Hypothalamus (tissue), 51 donors: ENCODE measurements at places on chromosomes 16 and 17.
A peak's percentile ranks its signal among the peaks of the same experiment; 100 is the strongest.

- DNase-seq = no peak
These were observed 673.6 kb upstream of the CDH8 start for GRCh38 chr16:62709794-62710193.

DNA sequence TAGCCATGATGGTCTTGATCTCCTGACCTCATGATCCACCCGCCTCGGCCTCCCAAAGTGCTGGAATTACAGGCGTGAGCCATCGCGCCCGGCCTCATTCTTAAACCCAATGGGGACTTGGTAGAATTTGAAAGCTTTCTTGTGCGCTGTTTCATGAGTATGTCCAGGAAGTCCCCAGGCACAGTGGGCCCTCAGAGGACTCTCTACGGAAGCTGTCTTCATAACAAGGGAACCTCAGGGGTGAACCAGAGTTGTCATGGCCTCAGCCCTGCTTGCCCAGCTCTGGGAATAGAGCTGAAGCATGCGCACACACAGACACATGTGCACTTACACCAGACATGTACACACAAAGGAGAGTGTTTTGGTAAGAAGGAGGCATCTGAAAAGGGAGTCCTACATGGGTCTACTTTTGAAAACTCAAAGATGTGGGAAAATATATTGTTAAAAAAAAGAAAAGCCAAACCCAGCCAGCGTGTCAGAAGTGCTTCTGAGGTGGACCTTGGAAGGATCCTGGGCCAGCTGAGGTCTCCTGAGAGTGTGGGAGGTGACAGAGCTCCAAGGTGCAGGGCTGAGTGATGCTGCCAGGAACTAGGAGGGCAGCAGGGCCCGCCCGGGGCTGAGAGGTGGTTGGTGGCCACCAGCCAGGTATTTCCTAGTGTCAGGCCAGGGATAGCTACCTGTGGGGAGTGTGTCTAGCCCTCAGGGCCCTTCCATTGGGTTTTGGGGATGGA lies 54.6 kb downstream of the EPN2 start:
- DNase-seq = no peak

DNA sequence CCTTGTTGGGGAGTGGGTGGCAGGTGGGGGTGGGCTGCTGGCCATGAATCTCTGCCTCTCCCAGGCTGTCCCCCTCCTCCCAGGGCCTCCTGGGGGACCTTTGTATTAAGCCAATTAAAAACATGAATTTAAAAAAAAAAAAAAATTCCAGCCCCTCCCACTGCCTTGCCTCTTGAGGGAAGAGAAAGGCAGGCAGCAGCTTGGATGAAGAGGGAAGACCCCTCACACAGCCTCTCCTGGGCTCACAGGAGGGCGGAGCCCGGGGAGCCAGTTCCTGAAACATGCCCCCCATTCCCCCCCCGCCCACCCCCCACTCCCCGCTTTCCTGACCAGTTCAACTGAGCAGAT lies 1.8 kb upstream of the TCAP start:
- no peak for DNase-seq

GRCh38 chr17:29618272-29619065 lies 4.2 kb downstream of the CORO6 start:
- no peak for DNase-seq

DNA sequence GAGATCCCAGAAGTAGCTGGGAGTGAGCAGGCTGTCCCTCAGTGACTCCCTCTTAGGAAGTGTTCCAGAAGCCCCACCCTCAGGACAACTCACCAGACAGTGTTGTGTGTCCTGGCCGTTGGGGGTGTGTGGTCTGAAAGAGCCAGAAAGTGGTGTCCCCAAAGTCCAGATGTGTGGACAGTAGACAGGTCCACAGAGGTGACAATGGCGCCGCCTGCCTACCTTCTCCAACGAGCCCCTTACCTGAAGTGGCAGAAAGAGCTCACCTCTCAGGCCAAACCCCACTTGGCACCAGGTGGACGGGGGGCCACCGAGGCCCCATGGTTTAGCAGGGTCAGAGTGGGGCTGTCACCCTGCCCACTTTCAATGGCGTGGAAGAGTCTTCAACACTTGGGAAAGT lies 19.9 kb downstream of the C17orf100 start:
- DNase-seq = no peak

- no peak for DNase-seq
These were observed 27.5 kb upstream of the HLF start for GRCh38 chr17:55237268-55237667.

DNA sequence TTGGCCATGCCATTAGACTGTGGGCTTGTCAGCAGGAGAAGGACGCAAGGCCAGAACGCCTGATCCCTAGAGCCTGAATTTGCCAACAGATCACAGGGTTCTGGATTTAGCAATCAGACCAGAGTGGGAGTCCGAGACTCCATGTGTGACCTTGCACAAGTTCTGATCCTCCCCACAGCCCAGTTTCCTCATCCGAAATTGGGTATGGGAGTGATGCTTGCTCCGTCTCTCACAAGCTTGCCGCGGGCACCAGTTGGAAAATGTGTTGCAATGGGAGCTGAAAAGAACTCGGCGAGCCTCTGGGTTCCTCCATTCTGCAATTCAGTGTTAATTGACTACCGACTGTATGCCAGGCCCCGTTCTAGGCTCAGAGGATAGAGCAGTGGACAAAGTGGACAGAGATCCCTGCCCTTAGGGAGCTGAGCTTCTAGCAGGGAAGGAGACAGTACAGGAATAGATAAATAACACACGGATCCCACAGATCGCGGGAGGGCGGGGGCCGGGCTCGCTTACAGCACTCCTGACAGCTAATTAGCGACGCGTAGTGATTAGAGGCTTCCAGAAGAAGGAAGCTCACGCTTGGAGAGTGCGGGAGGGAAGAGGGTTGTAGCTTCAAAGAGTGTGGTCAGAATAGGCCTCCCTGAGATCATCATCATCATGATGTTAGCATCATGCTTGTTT lies 150.4 kb upstream of the CIBAR2 start:
- no peak for DNase-seq

GRCh38 chr16:77660311-77660710 lies 62.0 kb upstream of the NUDT7 start:
- DNase-seq = no peak

- DNase-seq = peak; percentile 20
These were observed 562 bp downstream of the USP31 start for GRCh38 chr16:23148513-23149266.

DNA sequence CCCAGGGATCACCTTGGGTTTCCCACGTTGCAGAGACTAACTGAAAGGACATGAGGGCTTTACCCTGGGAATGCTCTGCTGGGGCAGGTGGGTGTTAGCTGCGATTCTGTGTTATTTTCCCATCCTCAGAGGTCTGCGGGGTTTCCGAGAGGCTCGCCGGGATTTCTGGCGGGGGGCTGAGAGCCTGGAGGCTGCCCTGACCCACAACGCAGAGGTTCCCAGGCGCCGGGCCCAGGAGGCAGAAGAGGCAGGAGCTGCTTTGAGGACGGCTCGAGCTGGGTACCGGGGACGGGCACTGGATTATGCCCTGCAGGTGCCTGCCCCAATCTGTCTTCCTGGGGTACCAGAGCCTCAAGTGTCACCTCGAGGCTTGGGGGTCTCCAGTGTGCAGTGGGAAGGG lies 6.9 kb downstream of the ACAP1 start:
- DNase-seq = no peak

DNA sequence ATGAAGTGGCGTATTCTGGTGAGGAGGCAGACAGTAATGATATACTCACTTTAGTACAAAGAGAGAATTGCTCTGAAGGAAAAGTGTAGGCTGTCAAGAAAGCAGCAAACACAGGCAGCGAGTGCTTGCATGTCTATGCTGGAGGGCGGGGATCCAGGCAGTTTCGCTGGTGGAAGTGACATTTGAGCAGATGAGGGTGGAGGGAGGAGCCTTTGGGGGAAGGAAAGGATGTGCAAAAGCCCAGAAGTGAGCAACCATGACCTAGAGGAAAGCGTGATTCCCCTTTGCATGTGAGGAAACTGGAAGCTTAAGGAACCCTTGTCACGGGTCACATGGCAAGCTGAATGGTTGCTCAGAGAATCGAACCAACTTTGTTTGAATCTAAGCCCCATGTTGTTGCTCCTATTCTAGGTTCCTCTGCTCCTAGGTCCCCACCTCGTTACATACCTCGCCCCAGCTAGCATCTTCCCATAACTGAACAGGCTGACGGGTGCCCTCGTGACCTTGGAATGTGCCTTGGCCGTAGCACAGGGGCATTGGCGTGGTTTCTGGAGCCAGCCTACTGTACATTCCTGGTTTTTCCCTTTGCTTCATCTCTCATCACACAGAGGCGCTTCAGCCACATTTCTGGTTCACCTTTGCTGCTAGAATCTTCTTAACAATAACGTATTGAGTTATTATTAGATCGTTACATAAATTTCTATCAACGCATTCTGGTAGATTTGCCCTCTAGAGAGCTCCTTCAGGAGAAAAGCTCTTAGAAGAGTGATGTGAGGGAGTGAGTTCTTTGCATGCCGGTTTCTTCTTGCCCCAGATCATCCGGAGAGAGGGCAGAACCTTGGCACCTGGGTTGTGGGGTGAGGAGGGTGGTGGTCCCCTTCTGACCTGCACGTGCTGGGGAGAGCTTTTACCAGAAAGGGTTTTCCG lies 191.8 kb downstream of the SNX29 start:
- DNase-seq = no peak

GRCh38 chr17:16477255-16477654 lies 14.7 kb downstream of the LRRC75A start:
- no peak for DNase-seq

DNA sequence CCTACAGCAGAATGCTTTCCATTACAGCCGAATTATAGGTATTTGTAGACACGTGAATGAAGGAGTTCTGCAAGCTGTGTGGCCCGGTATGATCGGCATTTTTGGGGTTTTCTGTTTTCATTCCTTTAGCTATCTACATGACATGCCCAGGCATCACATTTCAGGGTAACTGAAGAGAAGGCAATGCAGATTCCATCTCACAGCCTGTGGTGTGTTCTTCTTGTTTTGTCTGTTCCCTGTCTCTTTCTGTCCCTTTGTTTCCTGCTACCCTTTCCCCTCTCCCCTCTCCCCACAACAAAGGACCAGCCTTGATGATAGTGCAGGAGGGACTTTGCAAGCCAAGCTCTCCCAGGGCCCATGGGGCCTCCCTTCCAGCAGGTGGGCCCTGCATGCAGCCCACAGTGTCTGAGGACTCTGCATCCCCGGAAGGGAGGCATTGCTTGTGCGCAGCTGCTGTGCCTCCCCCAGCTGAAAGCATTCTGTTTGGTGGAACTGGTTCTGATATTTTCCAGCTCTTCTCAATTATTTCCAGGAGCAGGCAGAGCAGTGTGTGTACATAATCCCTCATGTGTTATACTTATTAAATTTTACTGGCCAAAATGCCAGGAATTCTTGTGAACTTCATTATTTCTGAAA lies 207.4 kb downstream of the RPTOR start:
- no peak for DNase-seq

- no peak for DNase-seq
These were observed 28.4 kb upstream of the EMP2 start for GRCh38 chr16:10608687-10609401.

DNA sequence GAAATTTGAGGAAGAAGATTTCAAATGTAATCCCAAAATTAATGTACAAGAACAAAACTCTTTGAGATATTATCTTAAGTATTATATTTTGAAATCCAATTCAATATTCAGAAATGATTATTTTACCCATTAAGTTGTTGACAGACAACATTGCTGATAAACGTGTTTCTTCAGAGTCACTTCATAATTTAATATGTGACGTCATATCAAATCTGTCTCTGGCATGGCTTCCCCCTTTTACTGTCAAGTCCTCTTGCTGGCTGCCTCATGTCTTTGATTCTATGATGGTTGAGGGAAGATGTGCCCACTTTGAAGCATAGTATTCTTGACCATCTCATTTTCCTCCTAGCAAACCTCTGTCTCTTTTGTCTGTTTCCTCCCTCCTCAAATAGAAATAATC lies 1257.1 kb upstream of the GOT2 start:
- no peak for DNase-seq

- no peak for DNase-seq
These were observed 6.0 kb downstream of the CDK5R1 start for GRCh38 chr17:32492648-32493289.

DNA sequence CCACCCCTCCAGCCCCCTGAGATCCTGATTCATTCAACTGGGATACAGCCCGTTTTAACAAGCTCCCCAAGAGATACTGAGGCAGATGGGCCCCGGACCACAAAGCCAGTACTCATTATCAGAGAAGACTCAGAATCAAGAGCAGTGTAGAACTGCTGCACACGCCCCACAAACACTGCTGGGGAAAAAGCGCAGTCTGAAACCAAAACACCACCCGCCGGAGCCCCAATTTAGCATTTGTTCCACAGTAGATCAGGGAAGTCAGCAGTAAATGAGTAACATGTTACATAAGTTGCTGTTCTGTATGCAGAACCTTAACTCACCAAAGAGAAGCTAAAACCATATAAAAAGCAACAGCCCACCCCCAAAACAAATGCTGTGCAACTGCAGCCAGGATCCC lies 123.6 kb downstream of the CDYL2 start:
- DNase-seq = no peak

GRCh38 chr17:64336760-64337413 lies 53.8 kb downstream of the PECAM1 start:
- no peak for DNase-seq

DNA sequence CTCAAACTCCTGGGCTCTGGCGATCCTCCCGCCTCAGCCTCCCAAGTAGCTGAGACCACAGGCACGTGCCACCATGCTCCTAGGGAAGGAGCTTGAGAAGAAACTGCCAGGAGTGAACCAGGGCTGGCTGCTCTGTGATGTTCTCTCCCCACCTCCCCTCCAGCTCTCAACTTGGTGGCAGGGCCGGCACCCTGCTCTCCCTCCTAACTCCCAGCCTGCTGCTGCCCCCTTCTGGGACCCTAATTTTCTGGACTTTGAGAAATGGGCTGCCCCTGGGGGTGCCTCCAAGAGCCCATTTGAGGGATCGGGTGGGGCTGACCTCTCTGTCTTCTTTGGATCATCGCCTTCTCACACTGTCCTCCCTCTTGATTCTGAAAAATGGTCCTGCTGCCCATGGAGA lies 14.9 kb upstream of the STAT3 start:
- DNase-seq = no peak

- no peak for DNase-seq
These were observed 17.9 kb downstream of the UTP4 start for GRCh38 chr16:69150146-69150865.

GRCh38 chr17:44360826-44361225 lies 2.8 kb downstream of the FAM171A2 start:
- no peak for DNase-seq

DNA sequence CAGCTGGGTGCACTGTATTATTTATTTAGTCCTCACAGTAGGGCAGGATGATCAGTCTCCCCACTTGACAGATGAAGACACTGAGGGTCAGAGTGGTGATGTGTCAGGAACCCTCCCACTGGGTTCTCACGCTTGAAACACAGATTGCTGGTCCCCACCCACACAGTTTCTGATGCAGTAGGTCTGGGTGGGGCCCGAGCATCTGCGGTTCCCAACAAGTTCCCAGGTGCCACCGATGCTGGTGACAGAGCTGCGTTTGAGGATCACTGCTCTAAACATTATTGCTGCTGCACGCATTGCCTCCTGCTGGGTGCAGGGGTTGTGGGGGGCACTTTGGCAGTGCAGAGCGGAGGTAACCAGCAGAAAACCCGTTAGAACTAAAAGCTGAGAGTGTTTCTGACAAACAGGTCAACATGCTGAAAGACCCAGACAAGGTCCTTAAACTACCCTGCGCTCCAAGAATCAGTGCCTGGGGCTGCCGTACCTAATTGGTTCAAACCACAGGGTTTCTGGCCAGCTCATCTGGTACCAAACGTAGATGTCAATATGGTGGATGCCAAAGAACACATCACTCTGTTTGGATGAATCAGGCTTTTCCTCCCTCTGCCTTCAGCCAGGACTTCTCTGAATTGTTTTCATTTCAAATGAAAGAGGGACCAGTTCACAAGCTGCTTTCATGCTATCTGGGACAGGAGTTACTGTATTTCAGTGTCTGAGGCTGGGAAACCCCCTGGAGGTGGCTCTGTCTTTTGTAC lies 76.0 kb downstream of the ABCC1 start:
- DNase-seq = no peak

GRCh38 chr16:3065742-3066439 lies 451 bp downstream of the IL32 start:
- no peak for DNase-seq
